Aorta (tissue), 5 donors: ENCODE measurements at places on chromosomes 6 and 20. TPM values are rescaled to one million over a fixed set of nuclear protein-coding genes. Genes with fewer than 3 reads are reported as not detected.

- no peak for DNase-seq
Measured at GRCh38 chr20:46088409-46089166, 1.2 kb downstream of the NCOA5 start.

DNA sequence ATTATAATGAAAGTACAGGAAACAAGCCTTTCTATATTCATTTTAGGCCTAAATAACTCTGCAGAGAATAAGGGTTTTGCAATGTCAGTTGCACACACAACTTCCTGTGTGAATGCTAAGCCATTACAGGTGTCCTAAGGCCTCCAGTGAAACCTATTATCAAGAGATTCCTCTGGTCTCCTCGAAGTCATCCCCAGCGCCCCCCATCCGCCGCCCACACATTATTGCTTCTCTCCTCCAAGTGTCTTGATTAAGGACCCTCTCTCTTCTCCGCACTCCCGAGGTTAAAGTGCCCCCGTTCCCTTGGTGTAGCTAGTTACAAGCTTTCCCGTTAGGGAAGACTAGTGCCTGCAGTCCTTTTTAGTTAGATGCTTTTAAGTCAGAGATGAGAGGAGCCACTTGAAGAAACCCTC is 1.3 kb downstream of the HIVEP2 start:
- DNase-seq = peak; percentile 69

Gene NRSN1
- not detected for total RNA-seq

GRCh38 chr6:109229536-109229935 is 134.2 kb downstream of the CEP57L1 start:
- no peak for DNase-seq

DNA sequence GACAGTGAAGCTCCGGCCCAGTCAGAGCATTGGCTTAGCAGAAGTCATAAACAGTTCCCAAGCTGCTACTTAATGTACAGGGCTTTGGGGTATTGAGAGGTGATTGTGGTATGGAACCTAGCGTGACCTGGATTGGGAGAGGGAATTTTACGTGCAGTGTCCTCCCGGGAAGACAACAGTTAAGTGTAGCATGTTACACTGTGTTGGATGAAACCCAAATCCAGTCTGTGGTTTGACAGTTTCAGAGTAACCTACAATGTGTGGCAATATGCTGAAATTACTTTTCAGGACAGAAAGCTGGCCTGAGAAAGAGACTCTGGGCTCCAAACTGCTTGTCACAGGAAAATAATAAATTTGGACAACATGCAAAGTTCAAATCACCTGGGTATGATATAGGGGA is 28.1 kb upstream of the RALGAPA2 start:
- DNase-seq = no peak

GRCh38 chr6:26375270-26375669 is 7.6 kb upstream of the BTN2A2 start:
- no peak for DNase-seq

DNA sequence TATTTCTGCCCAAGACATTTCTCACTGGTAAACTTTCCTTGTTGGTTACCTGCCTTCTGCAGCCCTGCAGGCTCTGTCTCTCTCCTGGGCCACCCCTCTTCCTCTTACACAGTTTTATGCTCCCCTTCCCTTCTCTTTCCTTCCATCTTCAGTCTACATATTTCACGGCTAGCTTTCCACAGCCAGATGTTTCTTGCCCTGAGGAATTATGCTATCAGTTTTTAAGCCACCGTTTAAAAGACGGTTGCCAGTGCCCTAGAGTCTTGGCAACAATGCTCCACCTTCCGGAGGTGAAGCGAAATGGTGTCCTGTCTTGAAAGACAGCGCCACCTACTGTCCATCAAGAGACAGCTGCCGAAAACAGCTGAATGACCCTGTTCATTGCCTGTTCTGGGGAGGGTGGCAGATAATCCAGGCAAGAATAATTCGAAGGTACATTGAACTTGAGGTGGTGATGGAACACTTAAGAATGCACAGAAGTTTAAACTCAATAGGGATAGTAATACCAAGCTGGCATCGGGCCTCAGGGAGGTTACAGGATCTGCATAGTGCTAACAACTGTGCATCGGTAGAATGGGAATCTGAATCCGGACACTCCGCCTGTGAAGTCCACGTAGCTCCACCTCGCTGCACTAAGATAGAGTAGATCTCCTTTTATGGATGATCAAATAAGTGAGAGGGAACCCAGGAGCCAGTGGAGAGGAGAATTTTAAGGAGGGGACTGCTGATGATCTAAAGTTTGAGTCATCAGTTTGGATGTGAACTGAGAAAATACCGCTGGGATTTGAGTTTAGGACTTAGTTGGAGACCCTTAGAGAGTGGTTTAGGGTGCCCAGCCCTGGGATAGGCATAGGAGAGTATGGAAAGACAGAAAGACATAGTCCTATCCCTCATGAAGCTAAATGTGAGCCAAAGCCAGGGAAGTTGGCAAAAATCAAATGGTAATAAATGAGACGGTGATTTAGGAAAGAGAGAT is 4.8 kb upstream of the TRIM40 start:
- DNase-seq = no peak

- DNase-seq = no peak
Measured at GRCh38 chr6:15690510-15690909, 27.7 kb upstream of the DTNBP1 start.

GRCh38 chr6:41182069-41183034 is 18.6 kb downstream of the TREML2 start:
- no peak for DNase-seq
